Choroid plexus epithelial cell (primary cell): ENCODE measurements at places on chromosomes 3 and 15.

DNA sequence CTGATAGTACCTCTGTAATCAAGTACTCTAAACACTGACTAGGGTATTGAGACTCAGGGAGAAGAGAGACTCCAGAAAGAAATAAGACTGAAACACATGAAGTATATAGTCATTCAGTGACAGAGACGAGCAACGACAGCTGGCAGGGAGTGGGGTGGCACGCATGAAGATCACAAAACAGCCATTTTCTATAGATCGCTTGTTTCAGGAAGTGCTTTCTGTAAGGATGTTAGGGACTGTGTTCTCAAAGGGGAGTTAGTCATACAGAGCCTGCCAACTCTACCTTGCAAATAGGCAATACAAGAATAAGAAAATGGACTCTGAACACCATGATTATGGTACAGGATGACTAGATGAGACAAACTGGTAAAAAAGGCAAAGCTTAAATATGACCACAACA, 139.5 kb downstream of the TBL1XR1 start:
- no peak for DNase-seq

DNA sequence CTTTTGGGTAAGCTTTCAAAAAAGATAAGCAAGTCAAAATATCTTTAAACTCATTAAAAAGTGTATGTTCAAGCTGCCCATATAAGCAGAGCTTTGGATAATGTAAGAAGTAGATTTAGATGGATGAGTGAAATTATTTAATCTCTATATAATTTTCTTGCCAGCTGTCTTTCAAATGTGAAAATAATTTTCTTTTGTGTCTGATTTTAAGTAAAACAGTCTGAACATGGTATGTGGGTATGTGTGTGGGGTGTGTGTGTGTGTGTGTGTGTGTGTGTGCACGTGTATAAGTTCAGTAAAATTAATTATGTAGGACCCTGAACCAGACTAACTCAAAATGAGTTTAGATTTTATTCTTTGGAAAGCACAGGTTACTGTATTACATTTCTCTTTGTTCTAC, 155.2 kb upstream of the CGNL1 start:
- DNase-seq, result no peak

GRCh38 chr3:97009427-97010019, 195.1 kb downstream of the EPHA6 start:
- no peak for DNase-seq

- DNase-seq, result peak; percentile 42
These were observed 799.8 kb downstream of the NSUN3 start for GRCh38 chr3:94862703-94863102.

DNA sequence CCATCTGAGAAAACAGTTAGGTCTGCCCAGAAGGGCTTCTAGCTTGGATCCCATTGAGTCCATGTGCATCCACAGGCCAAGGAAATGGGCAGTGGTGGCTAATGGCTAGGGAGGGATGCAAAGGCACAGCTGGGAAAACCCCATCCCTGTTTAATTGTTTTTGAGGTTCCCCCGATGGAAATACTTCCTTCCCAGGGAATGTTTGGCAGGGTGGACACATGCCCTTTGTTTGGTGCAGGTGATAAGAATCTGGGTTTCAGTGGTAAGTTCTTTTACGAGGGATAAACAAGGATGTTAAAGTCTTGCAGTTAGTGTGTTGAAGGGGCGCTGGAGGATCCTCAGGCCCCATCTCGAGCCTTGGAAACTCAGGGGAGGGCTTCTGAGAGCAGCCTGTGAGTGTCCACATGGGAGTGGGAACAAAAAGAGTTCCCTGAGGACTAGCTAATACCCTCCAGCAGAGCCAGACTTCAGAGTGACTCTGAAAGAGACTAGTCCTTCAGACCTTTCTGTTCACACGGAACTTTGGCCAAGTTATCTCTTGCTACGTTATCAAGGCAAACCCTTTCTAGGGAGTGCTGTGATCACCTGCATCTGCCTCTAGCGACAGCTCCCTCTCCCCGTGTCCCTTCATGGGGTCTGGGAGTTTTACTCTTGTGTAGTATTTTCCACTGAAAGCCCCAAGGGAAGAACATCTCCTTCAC, 17.4 kb downstream of the PTPRG start:
- no peak for DNase-seq

DNA sequence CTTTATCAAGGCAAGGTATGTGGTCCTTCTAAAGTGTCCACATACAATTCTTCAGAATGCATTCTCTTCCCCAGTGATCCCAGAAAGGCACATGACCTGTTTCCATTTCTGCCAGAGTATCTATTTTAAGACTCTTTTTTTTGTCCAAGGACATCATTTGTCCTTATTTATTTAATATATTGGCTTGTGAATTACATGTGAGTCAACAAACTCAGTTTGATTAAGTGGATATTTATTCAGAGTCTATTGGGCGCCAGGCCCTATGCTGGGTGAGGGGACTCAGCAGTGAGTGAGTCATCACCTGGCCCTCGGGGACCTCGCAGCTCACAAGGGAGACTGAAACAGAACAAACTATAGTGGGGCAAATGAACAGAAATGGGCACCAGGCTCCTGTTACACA, 136.8 kb downstream of the SNRK start:
- DNase-seq, result peak; percentile 28

DNA sequence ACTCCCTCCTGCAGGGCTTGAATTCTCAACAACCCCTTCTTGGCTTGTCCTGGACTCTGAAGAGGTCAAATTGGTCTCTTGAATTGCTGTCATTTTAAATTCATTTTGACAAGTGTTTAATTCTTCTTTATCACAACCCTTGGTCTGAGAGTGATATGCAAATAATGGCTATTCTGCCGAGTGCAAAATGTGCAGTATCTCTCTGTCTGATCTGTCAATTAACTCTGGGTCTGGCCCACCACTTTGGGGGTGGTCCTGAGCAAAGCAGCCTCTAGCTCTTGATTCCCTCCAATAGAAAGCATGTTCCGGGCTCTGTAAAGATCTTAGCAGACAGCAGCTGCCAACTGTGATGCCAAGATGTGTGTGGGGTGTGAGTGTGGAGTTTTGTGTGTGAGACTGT, 2.2 kb upstream of the IGDCC3 start:
- no peak for DNase-seq

- no peak for DNase-seq
These were observed 157.4 kb upstream of the NPHP3 start for GRCh38 chr3:132879656-132880055.

DNA sequence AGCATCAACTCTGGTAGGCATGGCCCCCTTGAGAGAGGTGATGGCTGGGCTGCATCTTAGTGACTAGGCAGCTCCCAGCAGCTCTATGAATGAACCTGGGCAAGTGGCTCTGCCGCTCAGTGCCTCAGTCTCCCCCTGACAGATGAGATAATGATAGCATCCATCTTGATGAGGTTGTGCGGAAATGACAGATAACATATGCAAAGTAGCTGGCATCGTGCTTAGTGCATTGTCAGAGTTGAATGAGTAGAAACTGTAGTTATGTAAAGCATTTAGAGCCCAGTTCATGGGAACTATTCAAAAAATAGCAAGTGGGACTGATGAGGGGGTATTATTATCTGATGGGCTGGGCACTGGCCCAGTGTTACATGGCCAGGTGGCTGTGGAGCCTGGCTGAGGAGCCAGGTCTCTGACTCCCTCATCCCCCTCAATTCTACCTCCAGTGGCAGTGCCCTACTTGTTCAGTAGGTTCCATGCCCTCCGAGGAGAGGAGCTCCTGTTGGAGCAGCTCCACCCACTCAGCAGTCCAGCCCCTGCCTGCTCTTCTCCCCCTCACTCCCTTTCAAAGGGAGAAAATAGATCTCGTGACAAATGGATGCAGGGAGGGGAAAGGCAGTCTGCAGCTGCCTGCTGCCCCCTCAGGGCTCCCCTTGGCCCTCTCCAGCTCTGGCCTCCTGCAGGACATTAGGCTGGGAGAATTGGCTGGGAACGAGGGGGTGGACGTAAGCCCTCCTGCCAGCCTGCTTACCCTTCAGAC, 6.6 kb downstream of the PRKCD start:
- DNase-seq, result no peak

GRCh38 chr15:90583471-90584252, 53.9 kb downstream of the CRTC3 start:
- no peak for DNase-seq

- peak; percentile 82 for DNase-seq
These were observed 125.0 kb downstream of the CHSY1 start for GRCh38 chr15:101126618-101127505.

DNA sequence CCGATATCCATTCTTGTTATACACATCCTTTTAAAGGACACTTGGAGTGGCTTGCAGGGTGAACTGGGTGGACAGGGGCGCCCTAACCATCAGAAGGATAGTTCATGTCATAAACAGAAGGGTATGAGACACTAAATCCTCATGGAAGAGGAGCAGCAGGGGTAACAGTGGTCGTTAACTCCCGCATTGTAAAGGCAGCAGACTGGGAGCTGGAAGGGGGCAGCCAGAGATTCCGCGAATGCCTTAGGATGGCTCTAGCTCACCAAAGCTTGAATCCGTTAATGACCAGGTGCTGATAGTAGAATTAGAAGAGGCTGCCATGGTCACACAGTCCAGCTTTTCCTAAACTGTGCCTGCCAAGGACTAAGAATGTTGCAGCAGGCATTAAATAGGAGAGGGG, 85.2 kb upstream of the ANKRD34C start:
- no peak for DNase-seq

- DNase-seq, result peak; percentile 28
These were observed 136.8 kb upstream of the PLXNA1 start for GRCh38 chr3:126845920-126846715.

- DNase-seq, result peak; percentile 41
These were observed 65.8 kb downstream of the MB21D2 start for GRCh38 chr3:192851821-192852372.

DNA sequence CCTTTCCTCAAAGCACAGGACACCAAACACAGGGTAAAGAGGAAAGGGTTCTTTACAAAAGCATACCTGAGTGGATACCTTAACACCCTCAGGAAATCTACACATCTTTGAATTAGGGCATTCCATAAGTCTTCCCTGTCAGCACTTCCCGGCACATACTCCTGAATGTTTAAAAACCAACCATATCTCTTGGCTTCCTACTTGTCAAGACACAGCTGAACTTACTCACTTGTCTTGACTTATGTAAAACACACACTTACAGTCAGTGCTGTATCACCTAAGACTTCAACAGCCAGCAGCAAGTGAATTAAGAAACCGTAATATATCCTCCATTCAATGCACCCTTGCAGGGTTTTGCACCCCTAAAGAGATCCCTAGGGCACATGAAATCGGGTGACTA, 17.5 kb downstream of the IL1RAP start:
- DNase-seq, result no peak
